ENCODE measurements at places on chromosomes 1 and 21. TPM values are rescaled to one million over a fixed set of nuclear protein-coding genes. Genes with fewer than 3 reads are reported as not detected.
A peak's percentile ranks its signal among the peaks of the same experiment; 100 is the strongest.

Gene MYBPH
- not detected for total RNA-seq

Gene TEX38
- not detected for total RNA-seq

Gene USH2A
- total RNA-seq: not detected

Gene SH3BGR
- total RNA-seq: 1.4 TPM

Gene ENTREP3
- total RNA-seq: 26.0 TPM

Gene FAM163A
- total RNA-seq: not detected

Gene PTPRC
- total RNA-seq: 828 TPM

Gene GBP3
- total RNA-seq: 50.7 TPM

Gene FCRLB
- 0.74 TPM for total RNA-seq

Gene BMP8B
- total RNA-seq: 0.68 TPM

Gene RNU1-3
- 3,257 TPM for total RNA-seq

Gene CHI3L2
- total RNA-seq: 33.9 TPM

GRCh38 chr1:33074193-33074945, 6.6 kb upstream of the AZIN2 start:
- no peak overlapping the region for H3K27ac ChIP-seq
- peaks cover 6% of the 10 kb centered on the region for H3K27me3 ChIP-seq
- no peak for DNase-seq
- H3K36me3 ChIP-seq: no peaks in the 10 kb centered on the region

DNA sequence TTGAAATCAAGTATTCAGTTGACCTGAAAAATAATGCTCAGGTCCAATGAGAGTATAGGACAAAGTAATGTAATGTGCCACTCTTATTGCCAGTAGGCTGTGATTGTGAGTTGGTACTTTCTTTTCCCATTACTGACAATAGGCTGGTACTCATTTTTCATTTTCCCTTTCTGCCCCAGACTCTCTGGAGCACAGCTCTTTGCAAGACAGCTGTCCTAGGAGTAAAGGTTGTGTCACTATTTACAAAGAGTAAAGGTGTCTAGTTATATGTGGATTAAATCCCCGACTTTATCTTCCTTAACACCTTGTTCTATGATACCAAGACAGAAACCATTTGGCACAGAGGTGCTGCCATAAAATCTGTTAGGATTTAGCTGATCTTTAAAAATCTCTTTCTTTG, 32.3 kb upstream of the RASAL2 start:
- peaks cover 2% of the 10 kb centered on the region for H3K27me3 ChIP-seq
- no peaks in the 10 kb centered on the region for H3K4me1 ChIP-seq
- no peak for DNase-seq
- H3K4me3 ChIP-seq: no peak overlapping the region

- H3K4me1 ChIP-seq: peaks cover 33% of the 10 kb centered on the region
- H3K27me3 ChIP-seq: no peaks in the 10 kb centered on the region
These were observed 26.4 kb downstream of the TRAF5 start for GRCh38 chr1:211352985-211353515.

DNA sequence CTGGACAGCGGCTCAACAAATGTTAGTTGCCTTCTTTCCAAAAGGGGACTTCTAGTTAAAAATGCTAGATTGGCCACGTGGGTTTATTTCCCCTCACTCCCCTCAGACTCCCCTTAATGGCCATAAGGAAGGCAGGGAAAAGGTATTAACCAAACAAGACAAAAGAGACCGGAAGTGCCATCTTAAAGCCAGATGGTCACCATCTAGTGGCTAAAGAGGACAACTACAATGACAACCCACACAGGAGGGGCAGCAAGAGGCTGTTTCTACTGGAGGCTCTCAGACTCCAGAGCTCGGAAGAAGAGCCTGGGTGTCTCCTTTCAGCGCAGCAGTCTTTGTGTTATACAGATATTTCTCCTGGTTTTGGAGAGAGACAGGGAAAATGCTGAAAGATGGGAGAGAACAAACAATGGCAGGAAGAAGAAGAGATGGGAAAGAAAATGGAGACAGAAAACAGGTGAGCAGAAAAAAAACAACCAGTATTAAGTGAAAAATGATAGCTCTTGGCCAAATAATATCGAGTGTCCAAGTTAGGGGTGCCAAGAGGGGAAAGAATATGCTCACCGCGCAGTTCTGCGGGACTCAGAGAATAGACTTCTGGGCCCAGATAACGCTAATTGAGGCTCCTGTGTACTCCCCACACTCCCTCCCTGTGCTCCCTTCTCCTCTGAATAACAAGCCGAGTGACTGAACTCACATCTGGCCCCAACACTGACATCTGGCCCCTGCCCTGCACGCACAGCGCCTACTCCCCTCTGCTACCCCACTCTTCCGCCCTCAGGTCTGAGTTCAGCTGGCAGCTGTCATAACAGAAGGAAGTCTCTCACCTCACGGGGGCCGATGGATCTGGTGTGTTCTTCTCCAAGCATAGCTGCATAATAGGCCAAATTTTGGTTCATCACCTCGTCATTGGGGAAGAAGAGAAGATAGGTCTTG, 9.6 kb downstream of the P3H1 start:
- no peak overlapping the region for H3K27ac ChIP-seq
- no peak overlapping the region for H3K4me3 ChIP-seq
- no peaks in the 10 kb centered on the region for H3K27me3 ChIP-seq
- DNase-seq: no peak

DNA sequence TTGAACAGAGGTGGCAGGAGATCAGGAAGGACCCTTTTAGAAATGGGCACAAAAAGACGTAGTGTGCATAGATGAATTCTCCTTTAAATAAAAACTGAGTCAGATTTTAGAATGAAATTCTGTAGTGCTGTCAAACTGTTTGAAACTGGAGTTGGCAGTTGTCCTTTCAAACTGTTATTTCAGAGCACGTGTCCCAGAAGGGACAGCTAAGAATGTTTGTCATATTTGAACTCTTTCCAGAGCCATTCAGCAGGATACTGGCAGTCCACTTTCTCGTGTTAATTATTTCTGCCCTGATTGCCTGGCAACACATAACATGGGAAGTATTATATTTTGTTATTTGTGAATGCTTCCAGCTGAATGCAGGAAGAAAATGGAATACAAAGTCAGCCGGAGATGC, 212.3 kb upstream of the DPYD start:
- H3K36me3 ChIP-seq: no peaks in the 10 kb centered on the region
- H3K27me3 ChIP-seq: peaks cover 2% of the 10 kb centered on the region
- DNase-seq: no peak
- no peak overlapping the region for H3K4me3 ChIP-seq

DNA sequence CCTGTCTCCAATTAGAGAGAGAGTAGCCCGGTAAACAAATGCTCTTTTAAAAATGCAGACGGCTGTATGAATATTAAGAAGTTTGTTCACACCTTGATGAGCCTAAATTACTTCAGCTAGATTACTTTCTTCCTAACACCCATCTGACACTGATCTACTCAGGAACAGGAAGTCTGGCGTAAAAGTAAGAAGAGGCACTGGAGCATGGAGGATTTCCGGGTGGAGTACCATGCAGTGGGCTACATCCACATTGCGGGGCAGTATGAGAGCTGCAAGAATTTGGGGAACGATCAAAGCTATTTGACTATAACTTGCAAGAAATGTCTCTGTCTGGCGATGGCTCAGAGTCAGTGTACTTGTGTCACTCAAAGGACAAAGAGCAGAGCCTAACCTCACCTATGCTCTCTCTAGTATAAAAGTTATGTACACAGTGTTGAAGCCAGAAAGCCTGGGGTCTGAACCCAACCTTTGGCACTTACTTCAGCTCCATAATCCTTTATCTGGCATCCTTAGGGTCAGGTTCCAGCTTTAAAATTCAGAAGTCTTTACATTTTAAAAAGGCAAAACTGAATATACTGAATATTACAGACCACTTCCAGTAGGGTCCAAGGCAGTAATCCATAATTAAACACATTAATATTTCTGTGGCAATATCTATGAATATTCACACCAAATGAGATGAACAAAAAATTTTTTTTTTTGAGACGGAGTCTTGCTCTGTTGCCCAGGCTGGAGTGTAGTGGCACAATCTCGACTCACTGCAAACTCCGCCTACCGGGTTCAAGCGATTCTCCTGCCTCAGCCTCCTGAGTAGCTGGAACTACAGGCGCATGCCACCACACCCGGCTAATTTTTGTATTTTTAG, 7.9 kb upstream of the GNPAT start:
- H3K36me3 ChIP-seq: peaks cover 33% of the 10 kb centered on the region
- H3K27ac ChIP-seq: no peak overlapping the region
- H3K4me3 ChIP-seq: no peak overlapping the region
- peaks cover 17% of the 10 kb centered on the region for H3K4me1 ChIP-seq

- no peak overlapping the region for H3K27ac ChIP-seq
- no peak for DNase-seq
- peaks cover 10% of the 10 kb centered on the region for H3K4me1 ChIP-seq
- H3K4me3 ChIP-seq: no peak overlapping the region
- H3K27me3 ChIP-seq: no peaks in the 10 kb centered on the region
These were observed 108.0 kb upstream of the KIF26B start for GRCh38 chr1:245046769-245047168.

- no peaks in the 10 kb centered on the region for H3K36me3 ChIP-seq
- no peak for DNase-seq
- no peaks in the 10 kb centered on the region for H3K4me1 ChIP-seq
- no peak overlapping the region for H3K4me3 ChIP-seq
- no peak overlapping the region for H3K27ac ChIP-seq
These were observed 92.3 kb downstream of the BEND5 start for GRCh38 chr1:48684381-48684780.

- no peaks in the 10 kb centered on the region for H3K36me3 ChIP-seq
- peaks cover 2% of the 10 kb centered on the region for H3K27me3 ChIP-seq
- DNase-seq: no peak
- H3K4me1 ChIP-seq: peaks cover 13% of the 10 kb centered on the region
- H3K4me3 ChIP-seq: no peak overlapping the region
These were observed 4.1 kb upstream of the POFUT2 start for GRCh38 chr21:45291613-45292398.

DNA sequence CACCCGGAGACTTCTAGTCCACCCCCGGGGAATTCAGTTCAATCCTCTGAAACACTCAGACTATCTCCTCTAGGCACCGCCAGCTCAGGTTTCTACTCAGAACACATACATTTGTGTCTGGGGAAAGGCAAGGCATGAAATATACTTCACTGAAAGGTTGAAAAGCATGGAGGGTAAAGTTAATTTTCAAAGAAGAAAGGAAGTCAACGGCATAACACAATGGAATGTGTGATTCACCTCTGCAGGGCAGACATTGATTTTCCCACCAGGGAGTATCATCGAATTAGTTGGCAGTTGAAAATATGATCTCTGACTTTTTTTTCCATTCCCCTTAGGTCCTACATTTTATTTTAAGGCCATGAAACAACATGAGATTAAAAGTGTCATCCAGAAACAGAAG, 669.4 kb downstream of the SMYD3 start:
- peaks cover 1% of the 10 kb centered on the region for H3K36me3 ChIP-seq
- H3K4me3 ChIP-seq: no peak overlapping the region
- H3K27me3 ChIP-seq: no peaks in the 10 kb centered on the region
- no peak for DNase-seq

DNA sequence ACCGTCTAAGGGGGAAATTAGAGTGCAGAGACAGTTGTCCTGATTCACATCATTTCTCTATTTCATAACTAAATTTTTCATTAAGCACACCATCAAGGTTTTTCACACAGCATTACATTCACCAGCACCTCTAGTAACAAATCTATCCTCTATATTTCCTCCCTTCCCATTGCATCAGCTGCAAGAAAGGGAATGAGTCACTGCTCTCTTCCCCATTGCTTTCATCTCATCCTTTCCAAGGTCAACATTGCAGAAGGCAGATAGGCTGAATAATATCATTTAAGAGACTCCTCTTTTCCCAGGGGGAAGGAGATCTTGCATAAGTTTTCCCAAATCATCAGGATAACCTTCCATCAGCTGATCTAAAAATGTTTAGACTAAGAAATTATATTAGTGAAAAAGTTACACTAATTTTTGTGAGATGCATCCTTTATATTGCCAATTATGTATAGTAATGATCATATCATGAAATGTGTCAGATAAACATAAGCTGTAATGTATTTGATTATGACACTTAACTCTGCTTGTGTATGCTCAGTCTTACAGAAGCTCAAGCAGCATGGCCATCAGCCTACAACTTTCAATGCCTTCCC, 4.3 kb downstream of the INTS7 start:
- H3K4me1 ChIP-seq: peaks cover 32% of the 10 kb centered on the region
- peaks cover 38% of the 10 kb centered on the region for H3K36me3 ChIP-seq
- no peak overlapping the region for H3K4me3 ChIP-seq
- no peak overlapping the region for H3K27ac ChIP-seq
- no peak for DNase-seq

DNA sequence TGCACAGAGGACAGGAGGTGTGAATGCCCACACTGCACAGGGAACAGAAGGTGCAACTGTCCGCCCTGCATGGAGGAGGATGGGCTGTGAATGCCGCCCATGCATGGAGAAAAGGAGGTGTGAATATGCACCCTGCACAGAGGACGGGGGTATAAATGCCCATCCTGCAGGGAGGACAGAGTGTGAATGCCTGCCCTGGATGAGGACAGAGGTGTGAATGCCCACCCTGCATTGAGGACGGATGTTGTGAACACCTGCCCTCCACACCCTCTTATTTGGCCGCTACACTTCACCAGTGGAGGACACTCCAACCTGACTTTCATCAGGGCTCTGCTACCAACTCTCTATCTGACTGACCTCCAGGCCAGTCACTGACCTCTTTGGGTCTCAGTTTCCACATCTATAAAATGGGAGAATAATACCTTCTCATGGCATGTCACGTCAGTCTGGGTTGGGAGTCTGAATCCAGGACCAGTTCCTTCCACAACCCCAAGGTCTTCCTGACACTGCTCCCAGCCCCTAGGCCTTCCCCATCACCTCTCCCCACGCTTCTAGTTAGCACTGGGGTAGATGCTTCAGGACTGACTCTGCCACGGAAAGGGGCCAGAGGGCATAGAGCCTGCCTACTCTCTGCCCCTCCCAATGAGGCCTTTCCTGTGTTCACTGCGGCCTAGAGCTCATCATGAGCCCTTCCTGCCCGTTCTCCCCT, 28.4 kb downstream of the ZBTB17 start:
- peaks cover 35% of the 10 kb centered on the region for H3K4me1 ChIP-seq
- peaks cover 5% of the 10 kb centered on the region for H3K36me3 ChIP-seq
- H3K27ac ChIP-seq: peak overlapping the region; percentile 31
- no peaks in the 10 kb centered on the region for H3K27me3 ChIP-seq

DNA sequence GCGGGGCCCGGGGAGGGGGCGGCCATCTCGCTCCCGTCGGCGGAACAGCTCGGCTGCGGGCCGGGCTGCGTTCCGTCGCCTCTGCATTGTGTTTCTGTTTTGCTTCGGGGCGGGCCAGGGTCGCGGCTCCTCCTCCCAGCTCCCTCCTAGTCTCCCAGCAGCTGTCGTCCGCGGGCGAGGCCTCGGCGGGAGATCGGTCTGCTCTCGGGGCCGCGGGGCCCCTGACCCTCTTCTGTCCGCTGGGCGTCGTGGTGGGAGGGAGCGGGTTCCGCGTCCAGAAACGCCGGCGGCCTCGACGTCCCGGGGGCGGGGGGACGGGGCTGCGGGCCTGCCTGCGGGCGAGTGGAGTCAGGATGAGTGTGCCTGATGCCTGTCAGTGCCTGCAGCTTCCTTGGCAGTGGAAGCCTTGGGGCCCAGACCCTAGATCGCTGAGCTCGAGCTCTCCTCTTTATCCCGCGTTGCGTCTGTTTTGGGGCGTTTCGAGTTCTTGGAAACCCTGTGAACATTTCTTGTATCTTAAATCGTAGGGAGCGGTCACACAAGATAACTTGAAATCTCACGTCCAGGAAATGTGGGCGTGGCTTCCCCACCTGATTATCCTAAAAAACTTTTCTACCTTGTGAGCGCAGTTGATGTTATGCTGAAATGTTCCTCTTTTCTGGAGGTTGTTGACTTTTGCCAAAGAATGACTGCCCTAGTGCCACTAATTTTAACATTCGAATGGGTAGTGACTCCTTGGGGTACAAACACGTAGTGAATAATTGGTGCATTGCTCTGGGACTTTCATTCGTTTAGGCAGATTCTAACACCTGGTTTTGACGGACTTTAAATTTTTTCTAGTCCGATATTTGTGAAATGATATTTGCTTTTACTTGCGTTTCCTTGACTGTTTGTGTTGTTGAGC, 676 bp downstream of the MORC3 start:
- H3K36me3 ChIP-seq: peaks cover 22% of the 10 kb centered on the region
- DNase-seq: no peak
- H3K27ac ChIP-seq: peak overlapping the region; percentile 91
- H3K4me1 ChIP-seq: peaks cover 30% of the 10 kb centered on the region
- H3K4me3 ChIP-seq: peak overlapping the region; percentile 96
